ENCODE measurements at places on chromosomes 13 and 19.

GRCh38 chr13:73168226-73168952, 109.6 kb downstream of the KLF5 start:
- no peak for DNase-seq

GRCh38 chr19:42178791-42179674, 38.4 kb downstream of the DEDD2 start:
- peak; percentile 14 for DNase-seq

GRCh38 chr13:94824601-94825000, 112.3 kb upstream of the SOX21 start:
- DNase-seq = no peak

DNA sequence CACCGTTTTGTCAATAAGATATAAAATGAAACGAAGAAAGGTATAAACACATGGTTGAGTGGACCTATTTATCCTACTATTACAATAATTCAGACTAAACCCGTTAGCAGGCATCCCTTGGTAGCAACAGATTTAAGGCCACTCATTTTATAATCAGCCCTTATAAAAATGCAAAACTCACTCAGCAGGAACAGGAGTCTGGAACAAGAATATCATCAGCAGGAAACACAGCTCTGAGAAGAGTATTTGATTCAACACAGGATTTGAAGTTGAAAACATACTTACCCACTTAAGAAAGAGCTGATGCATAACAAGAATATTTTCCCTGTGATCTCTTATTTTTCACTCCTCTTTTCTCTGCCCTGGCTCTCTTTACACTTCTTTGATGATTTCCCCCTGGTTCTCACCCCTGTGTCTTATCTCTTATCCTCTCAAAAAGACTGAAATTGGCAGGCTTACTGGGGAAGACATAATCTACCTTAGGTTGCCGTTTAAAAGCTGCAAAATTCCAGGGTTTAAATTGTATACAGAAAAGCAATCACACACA, 1722.7 kb downstream of the SLITRK5 start:
- no peak for DNase-seq

DNA sequence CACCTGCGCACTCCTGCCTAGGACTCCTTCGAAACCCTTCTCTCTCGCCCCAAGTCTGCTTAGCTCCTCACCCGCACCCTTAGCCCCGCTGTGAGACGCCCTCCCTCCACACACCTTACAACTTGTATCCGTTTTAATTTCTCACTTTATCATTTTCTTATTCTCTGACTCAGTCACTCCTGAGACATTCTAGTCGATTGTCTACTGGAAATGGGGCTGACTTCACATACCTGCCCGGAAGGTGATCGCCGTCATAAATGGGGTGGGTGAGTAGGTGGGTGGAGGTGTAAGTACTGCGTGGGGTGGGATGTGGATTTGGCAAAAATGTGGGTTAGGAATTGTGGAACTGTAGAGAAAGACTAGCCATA, 714 bp downstream of the NDFIP2 start:
- DNase-seq = no peak

GRCh38 chr13:50236898-50237318, 221.7 kb downstream of the KCNRG start:
- DNase-seq = no peak

DNA sequence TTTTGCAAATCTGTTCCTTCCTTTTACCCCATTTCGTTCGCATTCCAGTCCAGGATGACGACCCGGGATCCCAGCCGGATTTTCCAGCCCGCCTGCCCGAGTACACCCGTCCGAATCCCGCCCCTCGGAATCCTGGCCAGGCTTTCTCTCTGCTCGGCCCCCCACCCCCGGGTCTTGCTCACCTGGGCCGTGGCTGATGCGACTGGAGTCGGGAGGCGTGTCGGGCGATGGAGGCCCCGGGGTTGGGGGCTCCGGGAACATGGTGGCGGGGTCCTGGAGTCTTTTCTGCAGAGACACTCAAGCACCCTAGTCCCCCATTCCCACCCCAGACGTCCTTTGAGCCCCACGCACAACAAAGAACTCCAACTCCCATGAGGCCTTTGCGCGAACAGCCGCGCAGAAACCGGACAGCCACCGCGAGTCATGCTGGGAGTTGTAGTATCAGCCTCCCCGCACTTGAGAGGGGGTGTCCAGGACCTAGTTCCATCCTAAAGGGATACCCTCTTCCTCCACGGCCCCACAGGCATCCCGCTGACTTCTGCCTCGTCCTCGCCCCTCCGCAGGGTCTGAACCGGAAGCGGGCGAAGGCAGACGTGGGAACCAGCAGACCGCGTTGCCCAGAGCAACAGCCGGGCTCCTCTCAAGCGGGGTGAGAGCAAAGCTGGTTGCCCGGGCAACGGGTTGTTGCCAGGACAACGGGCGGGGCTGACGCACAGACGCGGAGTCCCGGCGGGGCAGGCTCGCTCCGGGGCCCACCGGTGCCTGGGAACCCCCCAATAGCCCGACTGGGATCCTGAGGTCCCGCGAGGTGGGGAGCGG, 1.1 kb downstream of the SYT5 start:
- DNase-seq = peak; percentile 92

DNA sequence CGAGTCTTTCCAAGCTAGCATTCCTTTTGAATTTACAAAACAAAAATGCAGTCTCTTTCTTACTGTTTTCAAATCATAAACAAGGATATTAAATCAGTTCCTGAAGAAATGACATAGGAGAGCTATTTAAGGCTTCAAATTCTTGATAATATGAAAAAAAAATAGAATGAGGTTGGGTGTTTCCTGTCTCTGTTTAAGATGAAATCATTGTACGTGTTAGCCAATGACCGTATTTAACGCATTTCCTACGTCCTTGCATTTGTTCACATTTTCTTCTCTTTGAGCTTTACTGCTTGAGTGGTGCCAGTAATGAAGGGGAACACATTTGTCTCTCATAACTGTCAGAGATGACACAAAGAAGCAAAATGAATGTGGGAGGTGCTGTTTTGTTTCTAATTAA, 821.3 kb downstream of the DIAPH3 start:
- DNase-seq = no peak

All from NCI-H1105 (cell line).